ENCODE measurements at places on chromosomes 5 and 9.

GRCh38 chr9:117938086-117938485, 233.9 kb downstream of the TLR4 start:
- DNase-seq, result no peak

- DNase-seq, result no peak
Measured at GRCh38 chr5:2524620-2525019, 226.9 kb downstream of the IRX2 start.

- DNase-seq, result no peak
Measured at GRCh38 chr5:119398727-119399466, 43.1 kb downstream of the TNFAIP8 start.

- DNase-seq, result no peak
Measured at GRCh38 chr5:16617274-16617968, 624 bp upstream of the RETREG1 start.

GRCh38 chr5:123344816-123345426, 78.3 kb downstream of the CEP120 start:
- DNase-seq, result peak; percentile 37

- DNase-seq, result no peak
Measured at GRCh38 chr5:101338226-101338625, 435.1 kb upstream of the ST8SIA4 start.

- peak; percentile 21 for DNase-seq
Measured at GRCh38 chr9:17018540-17019196, 116.2 kb upstream of the CNTLN start.

DNA sequence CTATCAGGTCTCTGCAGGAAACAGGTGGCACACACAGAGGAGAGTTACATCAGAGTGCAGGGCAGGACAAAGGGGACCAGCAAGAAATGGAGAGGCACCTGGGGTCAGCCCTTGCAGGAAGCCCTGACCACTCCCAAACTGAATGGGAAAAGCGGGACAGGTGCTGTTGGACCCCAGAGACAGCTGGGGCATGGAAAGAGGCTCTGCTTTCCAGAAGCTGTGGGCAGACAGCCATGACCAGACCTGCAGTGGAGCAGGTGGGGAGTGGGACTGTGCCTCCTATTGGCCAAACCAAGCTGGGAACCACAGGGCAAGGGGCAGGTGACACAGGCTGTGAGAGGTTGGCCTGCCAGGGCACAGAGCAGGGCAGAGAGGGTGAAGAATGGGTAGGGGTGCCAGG, 125.8 kb downstream of the BOD1 start:
- DNase-seq, result no peak

DNA sequence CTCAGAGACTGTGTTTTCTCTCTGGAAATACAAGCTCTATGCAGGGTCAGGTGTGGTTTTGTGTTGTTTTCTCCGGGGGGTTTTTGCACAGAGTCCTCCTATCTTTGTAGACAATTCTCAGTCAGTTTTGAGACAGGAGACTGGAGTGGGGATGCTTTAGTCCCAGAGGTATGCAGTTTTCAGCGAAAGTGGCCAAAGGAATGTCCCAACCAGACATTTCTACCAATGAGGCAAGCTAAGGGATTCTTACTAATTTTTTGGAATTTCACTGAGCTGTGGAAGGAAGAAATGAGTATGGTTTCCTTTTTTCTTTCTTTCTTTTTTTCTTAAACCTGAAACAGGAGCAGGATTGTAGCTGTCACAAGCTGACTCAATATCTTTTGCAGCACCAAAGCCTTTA, 35.3 kb upstream of the PLPP1 start:
- DNase-seq, result no peak

DNA sequence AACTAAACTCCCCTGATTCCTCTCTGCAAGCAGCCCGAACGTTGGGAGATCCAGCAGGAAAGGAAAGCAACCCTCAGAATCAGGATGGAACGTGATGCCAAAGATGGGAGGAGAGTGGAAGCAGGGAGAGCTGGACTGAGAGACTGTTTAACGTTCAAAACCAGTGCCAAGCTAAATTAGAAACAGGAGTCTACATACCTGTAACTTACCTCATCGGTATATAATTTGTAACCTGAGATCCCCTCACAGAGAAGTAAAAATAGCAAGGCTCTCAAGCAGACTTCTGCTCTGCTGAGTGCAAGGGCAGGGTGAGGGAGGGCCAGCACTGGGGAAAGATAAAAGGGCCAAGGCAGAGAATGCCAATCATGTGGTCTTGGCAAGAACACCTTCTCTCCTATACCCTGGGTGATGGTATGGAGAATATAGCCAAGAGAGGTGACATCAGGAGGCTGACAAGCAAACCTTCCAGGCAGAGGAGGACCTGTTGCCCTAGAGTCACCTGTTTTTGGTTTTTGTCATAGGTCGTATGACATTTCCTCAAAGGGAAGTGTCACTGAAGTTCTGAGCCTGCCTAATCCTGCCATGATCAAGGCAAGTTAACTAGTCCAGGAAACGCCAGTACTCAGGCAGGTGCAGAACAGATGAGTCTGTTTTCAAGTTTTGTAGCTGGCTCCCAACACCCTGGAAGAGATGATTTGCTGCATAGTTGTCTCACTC, 472.0 kb downstream of the NFIB start:
- no peak for DNase-seq

- no peak for DNase-seq
Measured at GRCh38 chr5:6557807-6558575, 74.9 kb downstream of the NSUN2 start.

- no peak for DNase-seq
Measured at GRCh38 chr9:75712700-75713099, 177.8 kb upstream of the PCSK5 start.

- DNase-seq, result no peak
Measured at GRCh38 chr5:41797662-41798061, 72.6 kb downstream of the OXCT1 start.

- DNase-seq, result no peak
Measured at GRCh38 chr5:76946090-76946489, 6.8 kb upstream of the CRHBP start.

GRCh38 chr5:159854916-159855315, 61.4 kb upstream of the ADRA1B start:
- no peak for DNase-seq

DNA sequence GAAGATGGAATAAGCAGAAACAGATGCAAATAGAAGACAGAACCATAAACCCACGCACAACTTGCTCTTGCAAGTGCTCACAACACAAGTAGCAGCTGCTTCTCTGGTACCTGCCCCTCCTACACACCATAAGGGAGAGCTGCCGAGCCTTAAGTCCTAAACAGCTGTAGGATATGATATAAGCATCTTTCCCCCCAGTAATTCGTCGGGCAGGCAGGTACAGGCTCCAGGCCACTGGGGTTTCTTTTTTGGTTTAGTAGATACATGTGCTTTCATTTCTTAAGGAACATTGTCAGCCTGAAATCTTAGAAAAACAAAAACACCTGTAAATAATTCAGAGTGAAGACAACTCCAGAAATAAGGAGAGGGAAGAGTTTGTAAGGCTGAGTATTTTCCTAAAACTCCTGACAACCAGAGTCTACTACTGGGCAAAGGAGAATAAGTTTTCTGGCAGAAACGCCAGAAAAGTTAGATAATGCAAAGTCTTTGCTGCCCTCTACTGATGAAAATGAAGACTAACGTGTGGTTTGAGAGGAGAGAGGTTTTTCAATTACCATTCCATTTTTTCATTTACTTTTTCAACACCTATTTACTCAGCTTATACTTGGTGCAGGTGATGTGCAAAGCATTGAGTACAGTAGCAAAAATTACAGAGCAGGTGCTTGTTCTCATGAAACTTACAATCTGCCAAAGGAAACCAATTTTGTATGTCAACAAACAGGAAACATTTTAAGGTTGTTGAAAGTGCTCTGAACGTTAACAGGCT, 20.1 kb upstream of the TCERG1 start:
- DNase-seq, result peak; percentile 60

DNA sequence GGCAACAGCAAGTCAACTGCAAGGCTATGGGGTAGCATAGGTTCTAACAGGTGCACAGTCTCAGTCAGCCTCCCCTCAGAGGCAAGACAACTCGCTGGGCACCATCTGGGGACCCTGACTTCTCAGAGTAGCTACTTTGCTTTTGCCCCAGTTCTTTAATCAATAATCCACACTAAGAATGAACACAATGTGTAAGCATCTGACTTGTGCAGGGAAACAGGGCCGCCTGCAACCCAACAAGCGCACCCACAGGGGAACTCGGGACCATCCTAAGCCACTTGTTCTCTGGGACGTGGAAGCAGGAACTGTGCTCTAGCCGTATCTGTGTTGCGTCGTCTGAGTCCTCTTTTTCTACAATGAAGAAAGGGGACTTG, 1.9 kb downstream of the MOB3B start:
- DNase-seq, result no peak

DNA sequence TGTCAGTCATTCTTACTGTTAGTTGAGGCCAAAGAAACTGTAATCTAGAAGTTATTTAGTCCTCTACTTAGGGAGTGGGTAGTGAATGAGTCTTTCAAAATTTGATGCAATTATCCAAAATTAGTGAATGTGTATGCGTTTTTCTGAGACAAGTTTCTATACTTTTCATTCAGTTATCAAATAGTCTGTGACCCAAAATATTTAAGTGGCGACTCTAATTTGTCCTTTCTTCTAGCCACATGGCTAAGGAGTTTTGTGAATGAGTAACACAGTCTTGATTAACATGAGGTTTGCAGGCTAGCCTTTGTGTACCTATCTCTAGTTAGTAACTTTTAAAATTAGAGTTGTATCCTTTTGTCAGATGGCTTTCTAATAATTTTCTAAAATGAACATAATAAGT, 45.6 kb downstream of the COMMD10 start:
- DNase-seq, result no peak

GRCh38 chr9:69877852-69878514, 57.4 kb downstream of the CFAP95 start:
- DNase-seq, result peak; percentile 24

DNA sequence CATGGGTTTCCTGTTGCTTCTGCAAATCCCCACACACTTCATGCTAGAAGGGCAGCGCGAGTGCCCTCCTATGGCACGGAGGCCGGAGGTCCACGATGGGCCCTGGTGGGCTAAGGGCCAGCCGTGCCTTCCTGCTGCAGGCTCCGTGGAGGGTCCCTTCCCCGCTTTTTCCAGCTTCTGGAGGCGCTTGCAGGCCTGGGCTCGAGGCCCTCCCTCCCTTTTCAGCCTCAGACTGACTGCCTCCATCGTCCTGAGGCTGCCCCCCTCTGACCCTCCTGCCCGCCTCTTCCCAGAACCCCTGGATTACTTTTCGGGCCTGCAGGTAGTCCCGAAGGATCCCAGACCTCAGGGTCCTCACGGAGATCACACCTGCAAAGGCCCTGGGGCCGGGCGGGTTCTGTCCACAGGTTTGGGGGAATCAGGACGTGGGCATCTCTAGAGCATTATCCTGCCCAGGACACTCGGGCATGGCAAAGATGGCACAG, 3.2 kb upstream of the TERT start:
- DNase-seq, result no peak

- no peak for DNase-seq
Measured at GRCh38 chr9:116027511-116027910, 126.1 kb upstream of the PAPPA start.

DNA sequence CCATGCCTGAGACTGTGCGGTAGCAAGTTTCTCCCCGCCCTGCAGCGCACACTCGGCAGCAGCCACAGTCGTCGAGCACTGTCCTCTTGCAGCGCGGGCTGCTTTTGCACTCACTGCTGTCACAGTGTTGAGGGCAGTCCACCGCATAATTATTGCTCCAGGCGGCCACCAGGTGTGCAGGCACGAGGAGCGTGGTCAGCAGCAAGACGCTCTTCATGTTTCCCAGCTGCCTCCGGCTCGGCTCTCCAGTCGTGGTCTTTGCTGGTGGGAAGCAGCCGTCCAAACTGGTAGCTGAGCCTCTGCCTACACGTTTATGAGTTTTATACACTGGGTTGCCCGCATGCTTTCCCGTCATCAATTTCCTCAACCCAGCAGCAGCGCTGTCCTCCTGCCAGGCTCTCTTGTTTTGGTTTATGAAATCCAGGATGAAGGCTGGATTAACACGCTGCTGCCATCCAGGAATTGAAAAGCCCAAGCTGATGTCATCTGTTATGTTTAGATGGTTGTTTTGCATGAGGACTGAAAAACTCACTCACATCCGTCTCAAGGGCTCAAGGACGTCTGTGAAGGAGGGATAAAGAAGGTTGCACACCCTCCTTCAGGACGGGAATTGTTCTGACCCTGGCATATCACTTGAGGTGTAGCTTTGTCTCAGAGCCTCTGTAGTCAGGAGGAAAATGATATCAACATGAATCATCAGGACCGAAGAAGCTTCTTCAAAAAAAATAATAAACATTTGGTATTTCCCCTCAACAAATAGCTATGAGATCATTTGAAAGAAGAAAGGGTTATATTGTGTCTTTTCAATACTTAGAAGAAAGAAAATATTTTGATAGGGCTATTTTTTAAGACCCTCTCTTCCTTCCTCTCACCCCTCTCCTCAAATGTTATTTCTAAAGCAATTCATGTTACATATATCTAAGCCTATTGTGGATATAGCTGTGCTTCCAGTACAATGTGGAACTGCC, at the start of gene ESM1:
ESM1 (minus strand) TSS at position 293 of the 968 bp plus-strand sequence; CDS start at position 217, 76 bp downstream.
- no peak for DNase-seq

- DNase-seq, result no peak
Measured at GRCh38 chr5:134038138-134038537, 33.4 kb upstream of the VDAC1 start.

DNA sequence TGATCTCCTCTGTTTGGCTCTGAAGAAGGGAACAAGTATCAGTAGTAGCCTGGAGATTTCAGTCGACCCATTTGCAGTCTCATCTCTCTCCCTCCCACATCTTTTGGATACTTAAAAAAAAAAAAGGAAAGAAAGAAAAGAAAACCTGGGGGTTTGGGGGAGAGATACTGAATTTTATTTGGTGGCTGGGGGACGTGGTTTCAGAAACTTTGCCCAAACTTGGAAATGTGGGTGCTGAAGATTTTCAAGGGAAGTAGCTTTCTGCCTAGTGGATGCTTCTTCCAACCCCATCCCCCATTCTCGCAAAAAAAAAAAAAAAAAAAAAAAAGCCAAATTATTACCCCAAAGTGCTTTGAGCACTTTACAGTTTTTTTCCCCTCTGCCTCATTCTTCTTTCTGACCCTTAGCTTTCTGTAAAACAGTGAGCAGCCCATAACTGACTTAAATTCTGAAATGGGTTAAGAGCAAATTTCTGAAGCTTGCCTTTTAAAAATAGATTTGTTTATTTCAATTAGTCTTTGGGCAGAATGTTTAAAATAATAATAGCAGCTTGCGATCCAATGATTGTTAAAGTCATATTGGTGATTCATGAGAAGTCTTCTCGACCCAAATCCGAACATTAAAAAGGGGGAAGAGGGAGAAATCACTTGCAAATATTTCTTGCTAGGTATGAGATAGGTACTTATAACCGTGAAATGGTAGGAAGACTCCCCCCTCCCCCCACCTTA, 894 bp downstream of the FST start:
- no peak for DNase-seq

DNA sequence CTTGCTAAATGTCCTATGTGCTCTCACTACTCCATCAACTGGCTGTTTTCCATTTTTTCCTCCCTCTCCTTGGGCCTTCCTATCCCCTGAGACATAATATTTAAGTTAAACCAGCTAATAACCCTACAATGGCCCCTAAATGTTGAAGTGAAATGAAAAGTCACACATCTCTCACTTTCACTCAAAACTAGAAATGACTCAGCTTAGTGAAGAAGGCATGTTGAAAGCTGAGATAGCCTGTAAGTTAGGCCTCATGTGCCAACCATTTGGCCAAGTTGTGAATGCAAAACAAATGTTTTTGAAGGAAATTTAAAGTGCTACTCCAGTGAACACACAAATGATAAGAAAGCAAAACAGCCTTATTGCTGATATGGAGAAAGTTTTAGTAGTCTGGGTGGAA, 48.8 kb upstream of the CDH10 start:
- DNase-seq, result no peak

GRCh38 chr9:22682961-22683699, 236.5 kb downstream of the DMRTA1 start:
- DNase-seq, result peak; percentile 18

Data from MM.1S (cell line).